ENCODE measurements at places on chromosomes 2 and 18. TPM values are rescaled to one million over a fixed set of nuclear protein-coding genes. Genes with fewer than 3 reads are reported as not detected.

Gene SIX3
- total RNA-seq: not detected

Gene IFT172
- 29.5 TPM for total RNA-seq

Gene UGT1A1
- total RNA-seq: not detected

Gene ESPNL
- total RNA-seq: 0.56 TPM

GRCh38 chr2:71530641-71531332 is 77.4 kb downstream of the DYSF start:
- no peak for DNase-seq

DNA sequence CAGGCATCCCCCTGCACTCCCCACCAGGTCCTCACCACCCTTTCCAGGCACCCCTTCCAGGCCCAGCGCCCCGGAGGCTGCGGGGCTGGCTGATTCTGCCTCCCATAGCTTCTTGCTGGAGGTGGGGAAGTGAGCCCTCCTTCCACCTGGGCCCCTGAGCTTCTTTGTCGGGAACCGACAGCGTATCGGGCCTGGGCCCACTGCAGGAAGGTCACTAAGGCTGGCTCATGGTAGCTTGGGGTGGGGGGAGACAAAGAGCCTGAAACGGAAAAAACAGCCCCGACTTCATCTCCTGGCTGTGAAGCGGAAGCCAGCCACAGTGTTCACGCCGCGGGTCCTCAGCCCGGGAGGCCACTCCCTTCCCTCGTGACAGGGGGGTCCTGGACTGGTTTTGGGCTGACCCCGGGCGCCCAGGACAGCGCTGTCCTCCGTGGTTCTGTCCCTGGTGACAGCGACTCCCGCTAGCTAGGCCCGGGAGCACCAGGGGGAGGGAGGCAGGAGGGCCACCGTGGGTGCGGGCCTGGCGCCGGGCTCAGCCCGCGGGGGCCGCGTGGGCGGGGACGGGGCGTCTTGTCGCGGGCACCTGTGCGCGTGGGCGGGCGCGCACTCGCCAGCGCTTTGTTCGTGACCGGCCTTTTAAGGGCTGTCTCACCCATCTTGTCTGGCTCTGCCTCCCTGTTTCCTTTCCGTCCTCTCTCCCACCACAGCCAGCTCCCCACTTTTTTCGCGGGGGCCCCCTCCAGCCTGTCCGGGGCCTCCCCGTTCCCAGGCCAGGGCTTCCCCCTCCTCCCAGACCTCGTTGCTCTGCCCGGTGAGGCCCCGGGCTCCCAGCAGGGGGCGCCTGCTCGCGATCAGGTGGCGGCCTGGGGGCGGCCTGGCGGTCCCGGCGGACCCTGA is 64.9 kb downstream of the DNMT3A start:
- DNase-seq: peak; percentile 75

- no peak for DNase-seq
Observed at GRCh38 chr2:229273006-229273722, 2.1 kb upstream of the PID1 start.

DNA sequence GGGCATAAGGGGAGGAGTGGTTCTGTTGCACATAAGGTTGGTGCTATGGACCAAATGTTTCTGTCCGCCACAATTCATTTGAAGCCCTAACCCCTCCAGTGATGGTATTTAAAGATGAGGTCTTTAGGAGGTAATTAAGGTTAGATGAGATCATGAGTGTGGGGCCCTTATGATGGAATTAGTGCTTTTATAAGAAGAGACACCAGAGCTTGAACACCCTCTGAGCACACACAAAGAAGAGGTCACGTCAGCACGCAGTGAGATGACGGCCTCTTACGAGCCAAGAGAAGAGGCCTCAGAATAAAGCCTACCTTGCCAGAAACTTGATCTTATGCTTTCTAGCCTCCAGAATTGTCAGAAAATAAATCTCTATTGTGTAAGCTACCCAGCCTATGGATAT is 386.4 kb upstream of the CYRIA start:
- no peak for DNase-seq

DNA sequence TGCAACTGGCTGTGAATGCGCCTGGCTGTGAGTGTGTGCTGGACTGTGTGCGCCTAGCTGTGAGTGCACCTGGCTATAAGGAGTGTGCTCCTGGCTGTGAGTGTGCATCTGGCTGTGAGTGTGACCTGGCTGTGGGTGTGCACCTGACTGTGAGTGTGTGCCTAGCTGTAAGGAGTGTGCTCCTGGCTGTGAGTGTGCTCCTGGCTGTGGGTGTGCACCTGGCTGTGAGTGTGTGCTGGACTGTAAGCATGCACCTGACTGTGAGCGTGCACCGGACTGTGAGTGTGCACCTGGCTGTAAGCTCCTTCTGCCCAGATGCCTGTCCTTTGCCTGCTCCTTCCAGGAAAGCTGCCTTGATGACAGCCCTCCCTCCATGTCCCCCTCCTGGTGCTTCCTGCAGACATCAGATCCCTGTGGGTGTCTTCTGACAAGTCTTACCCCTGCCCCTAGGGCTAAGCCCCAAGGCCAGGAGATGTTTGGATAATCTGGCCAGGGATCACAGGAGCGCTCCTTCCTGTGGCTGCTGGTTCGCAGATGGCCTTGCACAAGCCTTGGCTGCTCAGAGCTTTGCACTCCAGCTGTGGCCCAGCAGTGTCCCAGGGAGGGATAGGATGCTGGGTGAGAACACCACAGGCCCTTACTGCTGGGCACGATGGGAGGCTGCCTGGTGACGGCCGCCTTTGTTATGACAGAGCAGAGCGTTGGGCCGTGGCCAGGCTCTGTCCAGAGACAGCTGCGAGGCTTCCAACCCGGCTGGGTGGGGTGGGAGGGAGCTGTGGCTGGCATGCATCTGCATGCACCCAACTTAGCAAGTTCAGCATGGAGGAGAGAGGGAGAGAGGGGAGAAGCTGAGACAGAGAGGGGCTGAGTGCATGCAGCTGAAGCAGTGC is 89.9 kb downstream of the GLI2 start:
- peak; percentile 90 for DNase-seq
